Stimulated activated CD4-positive, alpha-beta T cell treated with anti-CD3 and anti-CD28 coated beads, Interleukin-1b, Interleukin-23, amount 100 ng/mL, for 4 hours (primary cell): ENCODE measurements at places on chromosomes 1 and 21.

DNA sequence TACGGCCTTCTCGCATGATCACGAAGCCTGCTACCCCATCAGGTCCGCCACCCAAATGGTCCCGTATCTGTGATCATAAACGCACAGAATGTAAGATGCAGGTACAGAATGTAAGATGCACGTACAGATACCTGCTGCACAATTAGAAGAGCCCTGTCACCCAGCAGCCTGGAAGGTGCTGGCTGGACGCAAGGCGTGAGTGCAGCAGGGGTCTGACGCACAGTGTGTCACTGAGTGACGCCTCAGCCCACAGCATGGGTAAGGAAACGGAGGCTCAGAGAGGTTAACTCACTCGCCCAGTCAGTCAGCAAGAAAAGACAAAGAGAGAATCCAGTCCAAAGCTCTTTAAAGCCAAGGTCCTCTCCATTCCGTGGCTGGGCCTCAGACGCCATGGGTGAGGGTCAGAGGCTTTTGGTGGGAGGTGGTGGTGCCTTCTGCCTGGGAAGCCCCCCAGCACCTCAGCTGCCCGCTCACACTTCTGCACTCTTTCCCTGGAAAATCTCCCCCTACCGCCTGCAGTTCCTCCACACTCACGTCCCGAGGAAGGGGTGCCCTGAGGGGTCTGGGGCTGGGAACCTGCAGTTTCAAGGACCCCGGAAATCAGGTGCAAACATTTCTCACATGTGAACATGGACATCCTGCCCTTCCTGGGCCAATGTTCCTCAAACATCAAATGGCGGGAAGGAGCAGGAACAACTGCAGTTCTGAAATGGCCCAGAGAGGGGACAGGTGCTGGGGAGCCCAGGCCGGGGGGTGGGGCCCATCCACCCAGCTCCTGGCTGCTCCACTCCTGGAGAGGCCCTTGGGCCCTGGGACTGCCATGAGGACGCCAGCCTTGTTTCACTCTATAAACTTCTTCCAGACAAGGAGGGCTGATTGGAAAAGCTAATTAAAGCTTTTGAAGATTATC lies 59.4 kb downstream of the SLC66A1 start:
- no peak for DNase-seq

DNA sequence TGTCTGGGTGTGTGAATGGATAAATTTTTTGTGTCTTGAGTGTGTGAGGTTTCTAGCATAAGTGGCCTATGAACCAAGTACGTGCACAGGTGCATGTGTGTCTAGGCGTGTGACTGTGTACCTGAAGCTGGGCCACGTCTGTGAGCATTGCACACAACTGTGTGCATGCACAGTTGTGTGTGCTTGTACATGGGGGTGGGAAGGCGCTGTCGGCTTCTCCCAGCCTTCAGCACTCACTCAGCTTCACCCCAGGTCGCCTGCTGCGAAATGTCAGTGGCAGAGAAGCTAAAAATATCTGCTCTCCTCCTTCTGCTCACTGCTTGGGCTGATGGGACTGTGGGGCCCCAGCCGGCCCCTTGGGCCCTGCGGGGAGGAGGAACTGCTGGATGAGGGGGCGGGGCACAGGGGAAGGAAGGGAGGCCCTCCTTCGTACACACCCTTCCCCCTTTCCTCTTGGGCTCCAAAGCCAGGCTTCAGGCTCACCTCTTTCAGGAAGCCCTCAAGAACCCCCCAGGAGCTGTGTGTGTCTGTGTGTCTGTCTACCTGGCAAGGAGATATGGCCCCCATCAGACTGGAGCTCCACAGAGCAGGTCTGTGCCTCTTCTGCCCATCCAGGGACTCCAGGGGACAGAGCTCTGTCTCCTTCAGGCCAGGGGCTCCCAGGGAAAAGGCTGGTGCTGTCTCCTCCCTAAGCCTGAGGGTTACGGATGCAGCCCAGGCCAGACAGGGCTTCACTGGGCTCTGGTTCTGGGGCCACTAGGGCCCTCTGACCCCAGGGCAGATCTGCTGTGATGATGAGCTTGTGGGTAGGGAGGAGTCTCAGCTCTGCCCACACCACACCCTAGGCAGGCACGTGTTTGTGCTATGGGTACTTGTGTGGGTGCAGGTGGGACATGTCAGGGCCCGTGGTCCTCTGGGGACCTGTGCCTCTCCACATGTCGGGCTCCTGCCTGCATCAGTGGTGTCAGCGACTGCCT lies 35.6 kb upstream of the WASF2 start:
- DNase-seq: no peak

GRCh38 chr1:218964471-218965185 lies 209.1 kb upstream of the LYPLAL1 start:
- DNase-seq: no peak

GRCh38 chr1:26739329-26739914 lies 43.6 kb downstream of the ARID1A start:
- DNase-seq: peak; percentile 19

GRCh38 chr1:201709564-201710295 lies 119.2 kb upstream of the IPO9 start:
- DNase-seq: peak; percentile 53

GRCh38 chr1:233019778-233020325 lies 69.4 kb downstream of the NTPCR start:
- no peak for DNase-seq

- no peak for DNase-seq
Measured at GRCh38 chr1:153790313-153790965, 15.2 kb downstream of the SLC27A3 start.

- DNase-seq: no peak
Measured at GRCh38 chr1:22556391-22557104, 6.7 kb upstream of the EPHA8 start.

DNA sequence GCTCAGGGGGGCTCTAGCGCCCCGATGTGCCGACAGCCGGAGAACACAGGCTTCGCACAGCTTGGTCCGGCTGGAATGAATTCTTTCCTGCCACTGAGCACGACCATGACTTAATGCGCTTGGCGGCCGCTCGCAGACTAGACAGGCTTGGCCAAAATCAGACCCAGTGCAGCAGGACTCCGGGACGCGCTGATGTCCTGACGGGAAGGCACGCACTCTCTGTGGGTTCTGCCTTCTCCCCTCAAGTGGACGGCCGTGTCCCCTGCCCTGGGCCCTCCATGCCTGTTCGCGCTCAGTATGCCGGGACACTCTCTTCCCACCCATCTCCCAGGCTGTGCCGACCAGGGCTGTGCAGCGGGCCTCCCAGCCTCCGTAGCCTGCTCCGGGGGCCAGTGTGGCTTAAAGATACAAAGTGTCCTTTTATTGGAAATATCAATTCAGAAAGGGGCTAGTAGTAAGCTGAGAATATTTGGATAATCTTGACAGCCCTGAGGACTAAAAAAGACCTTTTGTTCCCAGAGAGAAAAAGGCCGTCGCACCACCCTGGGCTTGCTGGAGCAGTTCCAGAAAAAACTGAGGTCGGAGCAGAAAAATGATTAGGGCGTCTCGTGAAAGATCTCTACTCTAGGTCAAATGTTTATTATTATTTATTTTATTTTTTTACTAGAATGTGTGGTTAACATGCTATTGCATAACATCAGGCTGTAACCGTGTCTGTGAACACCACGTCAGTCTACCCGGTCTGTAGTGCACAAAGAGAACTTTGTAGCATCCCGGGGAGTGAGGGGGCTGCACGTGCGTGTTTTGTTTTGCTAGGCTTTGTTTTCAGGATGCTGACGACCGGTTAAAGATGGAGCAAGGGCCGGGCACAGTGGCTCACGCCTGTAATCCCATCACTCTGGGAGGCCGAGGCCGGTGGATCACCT lies 88.1 kb upstream of the ARHGEF16 start:
- DNase-seq: no peak

DNA sequence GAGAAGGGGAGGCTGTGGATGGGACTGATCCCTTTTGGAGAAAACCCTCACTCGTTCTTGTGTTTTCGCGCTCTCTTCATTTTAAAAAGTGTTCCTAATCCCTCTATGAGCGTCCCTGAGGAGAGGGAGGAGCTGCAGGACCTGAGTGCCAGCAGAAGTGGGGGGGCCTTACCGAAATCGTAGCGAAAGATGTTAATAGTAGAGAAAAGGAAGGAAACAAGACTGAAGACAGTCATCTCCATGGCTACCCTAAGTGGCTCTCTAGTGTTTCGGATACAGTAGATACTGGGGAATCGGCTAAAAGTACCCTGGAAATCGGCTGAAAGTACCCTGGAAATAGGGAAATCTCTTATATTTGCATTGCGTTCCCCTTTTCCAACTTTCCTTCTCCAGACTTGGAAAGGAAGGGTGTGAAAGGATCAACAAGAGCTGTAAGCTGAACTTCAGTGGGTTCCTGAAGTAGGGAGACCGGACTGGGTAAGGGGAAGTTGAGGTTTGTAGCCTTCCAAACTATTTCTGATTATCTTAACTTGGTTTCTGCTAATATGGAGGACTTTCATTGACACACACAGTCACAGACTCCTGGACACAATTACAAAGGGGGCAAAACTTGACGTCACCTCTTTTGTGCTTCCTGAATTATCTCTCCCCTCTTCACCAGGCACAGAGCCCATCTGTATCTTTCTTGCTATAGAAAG lies 486 bp upstream of the DSTYK start:
- no peak for DNase-seq

GRCh38 chr21:46323227-46323709 lies 402 bp downstream of the C21orf58 start:
- no peak for DNase-seq

- no peak for DNase-seq
Measured at GRCh38 chr1:40096646-40096976, 441 bp downstream of the PPT1 start.

- DNase-seq: no peak
Measured at GRCh38 chr1:56468518-56468917, 110.8 kb downstream of the PLPP3 start.

DNA sequence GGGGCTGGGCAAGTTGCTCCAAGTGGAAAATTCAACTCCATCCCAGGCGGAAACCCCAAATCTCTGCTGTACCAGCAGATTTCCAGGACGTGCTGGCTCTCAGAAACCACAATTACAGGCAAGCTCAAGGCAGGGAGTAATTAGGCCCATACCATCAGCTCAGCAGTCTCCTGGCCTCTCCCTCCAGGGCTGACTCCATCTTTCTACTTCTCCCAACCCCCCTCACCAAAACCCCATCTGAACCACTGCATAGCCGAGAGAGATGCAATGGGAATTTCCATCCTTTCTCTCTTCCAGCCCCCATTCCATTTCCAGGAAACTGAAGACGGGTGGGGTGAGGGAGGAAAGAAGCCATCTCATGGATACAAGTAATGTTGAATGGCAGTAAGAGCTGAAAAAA lies 41.2 kb downstream of the ARHGEF11 start:
- no peak for DNase-seq

GRCh38 chr1:2086446-2087078 lies 36.4 kb downstream of the PRKCZ start:
- DNase-seq: no peak

DNA sequence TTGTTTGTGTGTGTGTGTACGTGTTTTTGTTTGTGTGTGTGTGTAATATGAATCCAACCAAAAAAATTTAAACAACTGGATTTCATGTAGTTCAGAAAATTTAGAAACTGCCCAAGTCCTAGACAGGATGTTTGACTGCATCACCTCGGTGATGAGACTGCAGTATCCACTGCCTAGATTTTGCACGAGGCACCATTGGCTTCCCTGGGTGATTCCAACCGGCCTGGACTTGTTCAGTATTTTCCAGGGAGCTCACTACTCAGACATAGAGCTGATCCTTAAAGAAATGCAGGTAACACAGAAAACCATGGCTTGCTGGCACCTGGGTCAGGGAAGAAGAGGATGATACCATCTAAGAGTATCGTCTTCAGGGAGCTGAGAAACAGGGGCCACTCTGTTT lies 18.2 kb upstream of the KCNK2 start:
- no peak for DNase-seq

DNA sequence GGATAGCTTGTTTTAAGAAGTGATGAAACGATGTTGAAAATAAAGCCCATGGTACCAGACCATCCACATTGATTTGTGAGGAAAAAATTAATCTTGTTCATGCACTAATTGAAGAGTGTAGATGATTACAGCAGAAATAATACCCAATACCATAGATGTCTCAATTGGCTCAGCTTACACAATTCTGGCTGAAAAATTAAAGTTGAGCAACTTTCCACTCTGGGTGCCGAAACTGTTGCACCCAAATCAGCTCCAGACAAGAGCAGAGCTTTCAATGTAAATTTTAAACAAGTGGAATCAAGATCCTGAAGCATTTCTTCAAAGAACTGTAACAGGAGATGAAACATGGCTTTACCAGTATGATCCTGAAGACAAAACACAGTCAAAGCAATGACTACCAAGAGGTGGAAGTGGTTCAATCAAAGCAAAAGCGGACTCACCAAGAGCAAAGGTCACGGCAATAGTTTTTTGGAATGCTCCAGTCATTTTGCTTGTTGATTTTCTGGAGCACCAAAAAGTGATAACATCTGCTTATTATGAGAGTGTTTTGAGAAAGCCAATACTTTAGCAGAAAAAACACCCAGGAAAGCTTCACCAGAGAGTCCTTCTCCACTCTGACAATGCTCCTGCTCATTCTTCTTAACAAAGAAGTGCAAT lies 16.1 kb upstream of the KCNA3 start:
- no peak for DNase-seq

- DNase-seq: peak; percentile 84
Measured at GRCh38 chr1:26363549-26364448, 8.8 kb downstream of the ZNF683 start.

GRCh38 chr1:184112176-184112948 lies 60.8 kb downstream of the TSEN15 start:
- DNase-seq: no peak

GRCh38 chr1:225928186-225929175 lies 4.4 kb upstream of the PYCR2 start:
- no peak for DNase-seq

DNA sequence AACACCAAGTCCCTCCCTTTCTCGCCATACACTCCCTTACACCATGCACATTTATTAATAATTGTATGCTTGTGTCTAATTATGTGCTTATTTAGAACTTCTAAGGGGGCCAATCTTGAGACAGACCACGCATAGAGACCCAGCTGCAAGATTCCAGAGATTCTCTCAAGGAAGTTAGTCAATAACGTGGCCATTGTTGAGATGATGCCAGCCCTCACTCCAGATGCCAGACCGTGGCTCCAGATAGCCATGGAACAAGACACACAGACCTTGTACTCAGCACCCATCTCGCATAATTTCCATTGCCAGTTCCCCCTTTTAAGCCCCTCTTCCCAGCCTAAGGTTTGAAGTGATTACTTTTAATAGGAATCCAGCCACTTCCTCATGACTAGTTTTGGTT lies 62.4 kb downstream of the DIRAS3 start:
- no peak for DNase-seq

DNA sequence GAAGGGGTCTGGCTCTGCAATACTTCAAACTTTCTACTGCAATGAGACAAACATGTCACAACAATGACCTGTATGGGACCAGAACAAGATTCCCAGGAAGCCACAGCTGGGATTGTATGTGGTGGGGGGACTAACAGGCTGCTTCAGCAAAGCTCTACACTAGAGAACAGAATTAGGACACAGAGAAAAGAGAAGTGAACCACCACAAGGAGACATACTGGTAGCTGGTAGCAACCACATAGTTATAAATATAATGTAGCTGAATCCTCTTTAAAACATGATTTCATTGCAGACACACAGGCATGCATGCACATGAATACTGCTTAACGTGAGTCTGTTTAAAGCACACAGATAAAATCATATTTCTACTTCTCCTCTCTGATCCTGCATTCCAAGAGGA lies 3.5 kb upstream of the ILDR2 start:
- no peak for DNase-seq

GRCh38 chr1:30990591-30990990 lies 74.9 kb downstream of the PUM1 start:
- DNase-seq: no peak
